ENCODE measurements at places on chromosomes 2 and 18.

DNA sequence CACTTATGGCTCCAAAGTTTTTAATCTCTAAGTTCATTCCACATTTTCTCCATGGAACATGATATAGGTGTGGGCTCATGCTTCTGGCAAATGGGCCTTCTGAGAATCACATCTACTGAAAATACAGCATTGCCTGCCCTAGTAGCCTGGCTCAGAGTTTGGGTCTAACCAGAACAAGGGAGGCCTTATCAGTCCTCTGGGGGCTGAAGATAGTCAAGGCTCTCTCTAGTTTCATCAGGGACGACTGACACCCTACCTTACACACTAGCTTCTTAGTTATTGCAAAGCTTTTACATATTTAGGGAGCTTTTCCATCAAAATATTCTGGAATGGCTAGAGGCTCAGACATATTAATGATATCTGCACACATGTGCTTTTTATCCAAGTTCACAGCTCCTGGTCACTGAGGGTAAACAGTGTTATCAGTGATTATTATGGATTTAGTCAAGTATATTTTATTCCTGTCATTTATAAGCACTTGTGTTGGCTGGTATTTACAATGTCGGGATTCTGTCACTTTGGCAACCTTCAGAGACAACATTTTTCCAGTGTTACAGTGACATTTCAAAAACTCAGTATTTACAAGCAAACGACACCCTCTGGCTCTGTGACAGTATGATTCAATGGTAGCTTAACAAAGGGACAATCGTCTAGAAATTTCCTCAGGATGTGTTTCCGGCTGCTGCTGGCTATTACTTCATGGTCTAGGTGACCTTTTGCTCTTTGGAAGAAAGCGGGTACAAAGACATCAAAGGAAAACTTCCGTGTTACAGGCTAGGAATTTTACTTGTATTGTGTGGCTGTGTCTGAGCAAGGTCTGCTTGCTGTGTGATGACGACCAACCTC, 200.6 kb downstream of the TCF4 start:
- no peak for DNase-seq

GRCh38 chr18:70390371-70391090, 101.7 kb downstream of the SOCS6 start:
- DNase-seq = no peak

DNA sequence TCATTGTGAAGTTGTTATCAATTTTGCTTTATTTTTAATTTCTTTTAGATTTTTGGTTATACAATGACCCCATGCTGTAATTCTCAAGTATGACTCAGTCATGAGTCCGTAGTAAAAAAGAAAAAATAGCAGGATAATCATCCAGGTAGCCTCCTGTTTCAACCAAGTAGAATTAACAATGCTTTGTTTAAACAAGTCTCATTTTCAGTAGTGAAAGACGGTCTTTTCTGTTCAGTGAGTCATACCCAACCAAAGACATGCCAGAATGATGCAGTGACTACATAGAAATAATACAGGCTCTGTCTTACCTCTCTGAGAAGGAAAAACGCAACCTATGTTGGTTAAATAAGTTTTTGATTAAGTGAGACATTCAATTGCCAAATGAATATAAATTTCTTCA, 67.8 kb upstream of the DSC1 start:
- DNase-seq = no peak

DNA sequence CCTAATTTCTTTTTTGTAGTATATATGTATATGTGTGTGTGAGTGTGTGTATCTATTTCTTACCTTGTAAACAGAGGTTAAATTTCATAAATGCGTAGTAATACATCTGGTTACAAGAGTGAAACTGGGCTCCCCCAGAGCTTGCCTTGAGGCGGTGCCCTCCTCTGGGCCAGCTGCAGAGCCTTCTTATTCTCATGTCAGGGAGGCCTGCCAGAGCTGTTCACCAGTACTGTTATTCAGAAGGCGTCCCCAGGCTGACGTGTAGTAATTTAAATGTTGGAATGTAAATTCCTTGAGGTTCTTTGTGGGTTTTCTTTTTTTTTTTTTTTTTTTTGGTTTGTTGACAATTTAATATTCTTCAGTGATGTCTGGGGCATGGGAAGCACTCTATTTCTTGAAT, 11.2 kb downstream of the COPS8 start:
- DNase-seq = no peak

DNA sequence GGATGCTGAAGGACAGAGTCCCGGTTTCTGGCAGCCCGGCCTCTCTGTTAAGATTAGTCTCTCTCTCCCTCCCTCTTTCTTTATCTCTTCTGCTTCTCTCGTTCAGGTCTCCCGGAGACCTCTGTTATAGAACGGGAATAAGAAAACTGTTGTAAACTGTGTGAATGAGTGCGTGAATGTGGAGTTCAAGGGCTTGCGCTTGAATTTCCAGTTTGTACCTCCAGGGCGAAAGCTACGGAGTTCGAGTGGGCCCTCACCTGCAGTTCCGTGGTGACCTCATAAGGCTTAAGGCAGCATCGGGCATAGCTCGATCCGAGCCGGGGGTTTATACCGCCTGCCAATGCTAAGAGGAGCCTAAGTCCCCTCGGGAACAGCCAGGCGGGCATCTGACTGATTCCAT, 26.4 kb downstream of the SKA1 start:
- no peak for DNase-seq

- no peak for DNase-seq
Measured at GRCh38 chr2:219280651-219281050, 1.5 kb downstream of the DNAJB2 start.

DNA sequence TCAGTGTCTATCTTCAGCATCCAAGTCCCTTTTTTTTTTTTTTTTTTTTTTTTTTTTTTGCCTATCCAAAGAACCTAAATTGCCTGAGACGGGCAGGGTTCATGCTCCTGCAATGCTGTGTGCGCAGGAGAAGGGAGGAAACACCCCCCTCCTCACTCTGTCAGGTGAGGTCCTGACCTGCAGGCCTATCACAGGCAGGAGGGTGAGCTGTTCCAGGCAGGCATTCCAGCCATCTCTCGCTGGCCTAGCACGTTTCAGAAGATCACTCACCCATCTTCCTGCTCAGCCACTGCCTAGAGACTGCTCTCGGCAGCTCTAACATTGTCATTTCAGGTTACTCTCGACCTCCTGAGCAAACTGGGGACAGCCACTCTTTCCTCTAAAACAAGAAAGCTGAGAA, 48.4 kb upstream of the LAPTM4A start:
- no peak for DNase-seq

DNA sequence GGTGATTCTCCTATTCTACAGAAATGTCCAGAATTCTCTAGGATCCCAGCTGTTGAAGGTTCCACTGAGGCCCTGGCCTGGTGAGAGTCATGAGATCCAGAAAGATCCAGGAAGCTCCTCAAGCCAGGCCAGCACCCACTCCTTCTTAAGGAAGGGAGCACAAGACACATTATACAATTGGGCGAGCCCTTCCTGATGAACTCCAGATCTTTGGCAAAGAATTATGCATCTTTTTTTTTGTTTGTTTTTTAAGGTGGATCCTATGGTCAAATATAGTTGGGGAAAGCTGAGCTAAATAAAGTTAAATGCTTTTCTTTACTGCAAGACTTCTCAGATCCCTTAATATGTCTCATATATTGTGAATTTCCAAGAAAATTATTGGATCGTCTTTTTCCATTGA, 37.0 kb upstream of the LOXHD1 start:
- no peak for DNase-seq

DNA sequence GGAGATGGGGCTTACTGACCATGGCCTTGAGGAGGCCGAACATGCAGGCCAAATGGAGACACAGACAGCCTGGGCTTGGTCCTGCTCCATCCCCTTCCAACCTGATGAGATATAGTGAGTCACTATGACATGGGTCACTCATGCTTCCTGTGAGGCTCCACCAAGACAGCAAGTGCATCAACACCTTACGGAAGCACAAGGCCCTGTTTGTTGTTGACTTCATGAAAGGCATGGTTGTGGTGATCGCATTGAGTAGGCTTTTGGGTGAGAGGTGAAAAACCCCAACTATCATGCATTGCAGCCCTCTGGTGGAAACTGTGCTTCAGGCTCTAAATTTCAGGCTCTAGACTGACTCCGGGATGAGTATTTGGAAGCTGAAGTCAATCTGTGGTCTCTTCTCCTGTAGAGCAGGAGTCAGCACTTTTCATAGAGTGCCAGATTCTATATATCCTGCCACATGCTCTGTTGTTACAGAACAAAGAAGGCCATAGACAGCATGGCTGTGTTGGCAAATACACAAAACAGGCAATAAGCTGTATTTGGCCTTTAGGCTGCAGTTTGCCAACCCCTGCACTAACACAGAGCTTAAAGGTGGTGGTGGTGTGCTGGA, 10.1 kb downstream of the IL37 start:
- no peak for DNase-seq

GRCh38 chr2:121527009-121527682, 3.5 kb upstream of the RNU4ATAC start:
- DNase-seq = peak; percentile 67

DNA sequence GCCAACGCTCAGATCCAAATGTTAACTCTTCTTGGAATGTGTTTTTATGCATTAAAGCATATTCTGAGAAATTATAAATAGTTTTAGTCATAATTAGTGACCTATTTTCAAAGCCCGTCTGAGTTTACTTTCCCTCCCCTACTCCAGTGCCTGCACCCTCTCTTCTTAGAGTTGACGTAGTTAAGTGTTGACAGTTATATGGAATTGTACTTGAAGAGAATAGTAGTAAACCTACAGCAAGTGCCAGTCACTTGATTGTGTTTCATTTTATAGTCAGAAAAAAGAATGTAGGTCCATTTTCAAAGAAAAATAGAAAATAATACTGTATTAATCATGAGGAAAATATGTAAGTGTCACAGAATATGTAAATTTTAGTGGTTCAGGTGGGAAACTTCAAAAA, 41.2 kb downstream of the ZCCHC2 start:
- no peak for DNase-seq

DNA sequence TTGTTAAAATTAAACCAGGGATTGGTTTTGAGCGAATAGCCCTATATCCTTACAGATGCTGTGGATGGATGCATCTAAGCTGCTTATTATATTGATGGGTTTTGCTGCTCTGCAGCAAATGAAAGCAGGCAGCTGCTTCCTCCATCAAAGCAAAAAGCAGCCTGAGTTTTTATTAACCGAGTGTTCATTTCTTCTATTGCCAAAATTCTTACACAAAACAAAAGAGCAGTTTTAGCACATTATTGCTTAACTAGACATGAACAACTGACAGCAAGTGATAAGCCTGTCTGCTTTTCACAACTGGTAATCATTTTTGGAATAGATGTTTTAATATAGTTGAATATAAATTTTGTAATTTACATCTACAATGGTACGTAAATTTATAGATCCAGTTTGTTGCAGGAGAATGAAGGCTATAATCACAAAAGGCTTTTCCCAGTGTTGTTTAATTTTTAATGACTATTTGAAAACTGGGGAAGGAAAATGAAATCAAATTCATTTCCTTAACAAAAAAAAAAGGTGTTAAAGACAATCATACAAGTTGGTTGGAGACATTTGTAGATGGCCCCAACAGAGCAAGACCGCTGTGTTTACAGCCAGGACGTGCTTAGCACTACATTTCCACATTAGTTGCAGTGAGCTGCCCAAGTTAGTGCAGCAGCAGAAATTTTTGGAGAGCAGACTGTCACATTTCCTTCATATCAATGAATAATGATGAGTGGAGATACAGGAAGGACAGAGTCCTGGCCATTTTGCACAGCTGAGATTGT, 253.6 kb upstream of the SIX3 start:
- no peak for DNase-seq

GRCh38 chr2:10968176-10968575, 56.4 kb downstream of the KCNF1 start:
- DNase-seq = no peak
